ENCODE measurements at places on chromosomes 2 and 18. TPM values are rescaled to one million over a fixed set of nuclear protein-coding genes. Genes with fewer than 3 reads are reported as not detected.

GRCh38 chr2:238339395-238339780 is 19.1 kb downstream of the TRAF3IP1 start:
- DNase-seq: no peak

DNA sequence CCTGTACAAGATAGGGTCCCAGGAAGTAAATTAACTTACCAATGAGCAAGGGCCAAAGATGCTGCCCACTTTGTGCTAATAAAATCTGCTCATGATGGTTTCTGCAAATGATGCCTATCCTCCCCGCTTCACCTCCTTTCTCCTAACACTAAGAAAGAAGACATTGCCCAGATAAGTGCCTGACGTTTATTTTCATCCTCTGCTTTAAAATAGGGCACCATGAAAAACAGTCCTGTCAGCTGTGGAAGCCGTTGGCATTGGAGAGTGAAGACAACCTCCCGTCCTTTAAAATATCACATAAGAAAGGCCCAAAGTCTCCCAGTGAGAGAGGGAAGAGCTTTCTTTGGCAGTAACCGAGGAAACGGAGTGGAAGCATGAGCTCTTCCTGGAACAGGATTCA is 1.7 kb upstream of the TXNDC2 start:
- no peak for DNase-seq

- no peak for DNase-seq
These were observed 70.6 kb upstream of the ASAP2 start for GRCh38 chr2:9135822-9136558.

DNA sequence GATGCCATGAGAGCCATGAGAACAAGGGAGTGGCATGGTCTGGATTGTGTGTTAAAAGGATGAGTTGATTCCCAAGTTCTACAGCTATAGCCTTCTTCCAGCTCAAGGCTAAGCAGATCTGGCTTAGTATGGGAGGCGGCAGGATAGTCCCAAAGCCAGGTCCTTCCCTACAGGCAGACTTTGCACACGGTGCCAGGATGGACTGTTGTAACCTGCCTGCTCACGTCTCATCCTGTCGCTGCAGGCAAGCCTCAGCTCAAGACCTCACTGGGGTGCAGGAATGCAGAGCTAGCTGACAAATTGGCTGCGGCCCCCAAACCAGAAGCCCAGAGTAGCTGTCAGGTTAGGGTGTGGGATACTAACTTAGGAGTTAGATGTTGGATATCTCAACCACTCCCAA is 28.8 kb upstream of the IGFBP5 start:
- DNase-seq: no peak

Gene NAT8
- not detected for total RNA-seq

Data from fibroblast of villous mesenchyme (primary cell).